Prostate gland (tissue), 2 donors: ENCODE measurements at places on chromosomes 2 and 18.
A peak's percentile ranks its signal among the peaks of the same experiment; 100 is the strongest.

GRCh38 chr2:94986392-94986963, 39.0 kb upstream of the MAL start:
- DNase-seq, result peak; percentile 53

GRCh38 chr2:137800386-137800785, 163.9 kb upstream of the HNMT start:
- DNase-seq, result no peak

DNA sequence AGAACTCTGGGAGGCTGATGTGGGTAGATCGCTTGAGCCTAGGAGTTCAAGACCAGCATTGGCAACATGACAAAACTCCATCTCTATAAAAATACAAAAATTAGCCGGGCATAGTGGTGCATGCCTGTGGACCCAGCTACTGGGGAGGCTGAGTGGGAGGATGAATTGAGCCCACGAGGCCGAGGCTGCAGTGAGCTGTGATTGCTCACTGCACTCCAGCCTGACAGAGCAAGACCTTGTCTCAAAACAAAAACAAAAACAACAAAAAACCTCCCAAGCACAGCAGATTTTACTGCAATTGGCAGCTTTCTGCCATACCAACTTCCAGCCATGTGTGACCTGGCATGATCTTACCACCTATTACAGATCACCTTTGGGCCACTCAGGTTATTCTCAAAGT, 57.7 kb upstream of the LRPPRC start:
- DNase-seq, result no peak

DNA sequence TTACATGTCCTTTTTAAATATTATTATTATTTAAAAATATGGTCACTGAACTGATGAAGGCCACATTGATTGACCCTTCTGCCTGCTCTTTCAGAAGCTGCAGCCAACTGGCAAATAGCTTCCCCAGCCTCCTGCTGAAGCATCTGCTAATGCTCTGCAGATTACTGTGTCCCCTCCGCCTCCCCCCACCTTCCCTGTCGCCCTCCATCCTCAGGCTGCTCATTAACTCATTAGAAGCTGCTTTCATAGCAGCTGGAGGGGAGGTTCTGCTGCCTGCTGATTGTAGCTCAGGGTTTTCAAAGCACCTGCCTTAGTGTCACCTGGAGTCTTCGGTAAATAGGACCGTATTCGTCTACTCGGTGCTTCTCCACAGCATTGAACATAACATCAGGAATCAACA, 24.8 kb upstream of the LMAN1 start:
- no peak for DNase-seq

DNA sequence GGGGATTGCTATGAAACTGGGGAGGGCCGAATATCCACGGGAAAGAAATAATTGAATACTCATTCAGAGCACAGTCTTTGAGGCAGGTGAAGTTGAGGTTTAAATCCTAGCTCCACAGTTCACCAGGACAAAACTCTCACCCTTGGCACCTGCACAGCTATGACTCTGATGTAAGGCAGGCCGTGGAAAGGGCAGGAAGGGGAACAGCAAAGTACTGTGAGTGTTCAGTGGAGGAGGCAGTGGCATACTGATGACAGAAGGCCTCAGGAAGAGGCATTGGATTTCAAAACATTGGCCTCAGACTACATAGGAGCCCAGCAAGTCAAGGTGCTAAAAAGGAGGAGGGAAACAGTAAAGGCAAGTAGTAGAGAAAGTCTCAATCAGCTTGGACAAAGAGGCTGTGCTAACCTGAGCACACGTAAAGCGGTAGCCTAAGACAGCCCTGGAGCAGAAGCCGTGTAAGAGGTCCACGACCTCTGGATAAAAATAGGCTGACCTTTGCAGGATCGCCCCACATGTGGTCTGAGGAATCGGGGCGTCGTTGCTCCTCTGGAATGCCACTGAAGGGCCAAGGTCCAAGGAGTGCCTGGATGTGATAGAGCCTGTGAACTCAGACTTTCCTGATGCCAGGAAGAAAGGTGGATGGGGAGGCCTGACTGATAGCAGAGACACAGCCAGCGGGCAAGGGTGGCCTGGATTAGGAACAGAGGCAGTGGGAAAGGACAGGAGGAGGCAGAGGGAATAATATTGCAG, 243.6 kb downstream of the PID1 start:
- no peak for DNase-seq

DNA sequence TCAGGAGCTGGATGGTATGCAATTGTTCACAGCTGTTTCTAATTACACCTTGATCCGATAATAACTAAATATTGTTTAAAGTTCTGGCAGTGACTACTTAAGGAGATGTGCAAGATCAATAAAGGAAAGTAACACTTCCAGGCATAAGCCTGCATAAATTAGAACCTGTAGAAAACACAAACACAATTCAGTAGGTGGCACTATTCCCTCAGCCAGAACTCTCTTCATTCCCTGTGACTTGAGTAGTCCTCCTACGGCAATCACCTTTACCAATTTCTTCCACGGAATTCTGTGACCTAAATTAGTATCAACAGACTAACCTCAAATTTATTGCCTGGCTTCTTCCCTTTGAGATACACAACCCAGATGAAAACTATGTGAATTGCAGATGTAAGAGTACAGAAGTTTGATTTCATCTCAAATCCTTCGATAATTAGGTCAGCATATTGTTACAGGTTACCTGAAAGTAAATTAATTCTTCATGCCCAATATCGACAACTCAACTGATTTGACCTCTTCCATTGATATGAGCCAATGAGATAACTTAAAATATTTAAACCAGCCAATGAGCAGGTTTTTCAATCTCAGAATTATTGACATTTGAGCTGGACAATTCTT, 137.8 kb downstream of the PID1 start:
- peak; percentile 30 for DNase-seq

GRCh38 chr18:12121175-12122042, 27.8 kb downstream of the ANKRD62 start:
- no peak for DNase-seq
